A549 treated with Hydrocortisone at 1 μM for 4 hours (cell line): ENCODE measurements at places on chromosomes 11 and 22. TPM values are rescaled to one million over a fixed set of nuclear protein-coding genes. Genes with fewer than 3 reads are reported as not detected.

The MMP8 gene
- not detected in 5 replicates for total RNA-seq

The C11orf91 gene
- total RNA-seq, result 0.85 to 2.1 TPM (median 2.0 TPM) in 5 replicates

The ABTB2 gene
- total RNA-seq, result 35.1 to 44.8 TPM (median 38.5 TPM) in 5 replicates

The OR51T1 gene
- total RNA-seq, result not detected in 5 replicates

The CDC42BPG gene
- total RNA-seq, result 1.5 to 2.1 TPM (median 1.5 TPM) in 5 replicates
